ENCODE measurements at places on chromosomes 3 and 15.

GRCh38 chr15:73748730-73749129, 4.4 kb downstream of the INSYN1 start:
- DNase-seq = no peak

DNA sequence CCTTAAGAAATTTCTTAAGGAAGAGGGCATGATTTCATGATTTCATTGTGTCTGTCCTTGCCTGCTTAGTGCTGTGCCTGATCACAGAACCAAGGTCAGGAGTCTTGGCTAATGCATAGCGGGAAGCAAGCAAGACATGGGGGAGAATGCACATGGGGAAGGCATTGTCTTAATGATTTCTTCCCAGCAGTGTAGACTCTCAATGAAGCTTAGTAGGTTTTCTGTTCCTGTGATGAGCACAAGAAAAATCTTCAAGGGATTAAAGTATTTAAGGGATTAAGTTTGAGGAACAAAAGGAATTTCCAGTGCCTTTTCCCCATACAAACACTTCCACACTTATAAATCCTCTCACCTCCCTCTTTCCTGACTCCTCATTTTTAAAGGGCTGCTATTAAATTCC, 46.9 kb upstream of the SEMA6D start:
- no peak for DNase-seq

DNA sequence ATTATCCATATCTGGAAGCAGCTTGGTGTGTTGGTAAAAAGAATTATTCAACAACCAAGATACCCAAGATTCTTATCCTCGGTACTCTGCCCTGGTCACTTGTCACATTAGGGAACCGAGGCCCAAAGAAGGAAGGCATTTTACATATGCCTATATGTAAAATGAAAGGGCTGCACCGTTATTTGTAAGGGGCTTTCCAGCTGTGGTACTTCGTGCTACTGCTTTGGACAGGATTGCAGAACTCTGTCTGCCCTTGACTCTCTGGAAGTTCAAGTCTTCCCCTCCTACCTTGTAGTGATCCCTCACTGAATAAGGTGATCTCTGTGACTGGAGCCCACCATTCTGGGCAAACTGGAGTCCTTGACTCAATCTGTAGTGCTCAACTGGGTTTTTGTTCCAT, 198.9 kb upstream of the TOPAZ1 start:
- no peak for DNase-seq

DNA sequence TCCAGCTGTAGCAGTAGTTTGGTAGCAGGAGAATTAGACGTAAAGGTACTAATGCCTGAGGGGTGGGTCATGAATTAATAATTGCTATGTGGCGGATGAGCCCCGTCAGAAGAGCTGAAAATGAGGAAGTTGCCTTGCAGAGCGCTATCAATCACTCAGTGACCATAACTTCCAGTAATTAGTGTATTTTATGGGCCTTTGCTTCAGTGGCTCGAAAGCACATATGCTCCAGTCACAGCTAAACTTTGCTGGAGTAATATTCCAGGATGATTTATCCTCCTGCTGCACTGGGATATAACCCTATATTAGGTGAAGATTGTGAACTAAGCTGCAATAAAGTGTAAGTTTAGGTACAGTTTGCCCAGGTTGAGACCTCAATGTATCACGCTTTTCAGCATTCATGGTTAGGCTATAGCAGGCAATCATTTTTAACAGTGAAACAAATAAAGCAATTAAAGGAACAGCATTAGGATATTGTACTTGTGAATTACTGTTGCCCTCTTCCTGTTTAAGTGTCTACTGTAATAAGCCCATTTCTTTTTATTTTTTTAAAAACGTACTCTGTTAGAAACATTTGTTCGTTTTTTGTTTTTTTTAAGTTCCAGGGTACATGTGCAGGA, 104.6 kb upstream of the SKOR1 start:
- DNase-seq = no peak

DNA sequence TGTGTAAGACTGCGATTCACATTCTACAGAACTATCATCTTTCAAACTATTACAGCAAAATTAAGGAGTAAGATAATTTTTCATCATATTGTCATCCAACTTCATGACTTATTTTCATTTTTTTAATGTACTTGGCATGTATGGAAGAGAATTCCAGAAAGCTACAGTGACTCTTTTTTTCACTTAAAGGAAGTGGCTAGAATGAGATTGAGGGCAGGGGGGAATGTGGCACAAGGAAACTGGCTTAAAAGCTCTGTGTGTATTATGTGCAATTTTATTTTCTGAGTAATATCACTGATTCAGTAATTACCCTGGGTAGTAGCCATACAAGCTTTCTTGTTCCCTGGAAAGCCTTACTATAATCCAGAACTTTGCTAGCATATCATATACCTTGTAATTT, 94.6 kb downstream of the FILIP1L start:
- no peak for DNase-seq

- DNase-seq = no peak
These were observed 397.6 kb upstream of the WNT5A start for GRCh38 chr3:55884491-55885285.

All from smooth muscle cell of the brain vasculature (primary cell).